ENCODE measurements at places on chromosomes 11 and 22.
A peak's percentile ranks its signal among the peaks of the same experiment; 100 is the strongest.

DNA sequence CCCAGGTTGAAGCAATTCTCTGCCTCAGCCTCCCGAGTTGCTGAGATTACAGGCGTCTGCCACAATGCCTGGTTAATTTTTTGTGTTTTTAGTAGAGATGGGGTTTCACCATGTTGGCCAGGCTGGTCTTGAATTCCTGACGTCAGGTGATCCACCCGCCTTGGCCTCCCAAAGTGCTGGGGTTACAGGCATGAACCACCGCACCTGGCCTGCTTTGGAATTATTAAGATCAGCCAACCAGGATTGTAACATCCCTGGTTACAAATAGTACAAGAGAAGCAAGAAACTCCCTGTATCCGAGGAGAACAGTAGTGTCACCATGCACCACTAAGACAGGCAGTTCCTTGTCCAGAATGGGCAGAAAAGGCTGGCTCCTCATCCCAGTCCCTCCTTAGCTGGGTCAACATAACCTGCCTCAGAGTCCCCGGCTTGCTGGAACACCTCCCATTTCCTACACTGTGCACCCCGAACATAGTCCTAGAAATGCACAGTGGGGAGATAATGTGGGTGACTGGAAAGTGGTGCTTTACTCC is 77.2 kb upstream of the INCENP start:
- no peak for DNase-seq

DNA sequence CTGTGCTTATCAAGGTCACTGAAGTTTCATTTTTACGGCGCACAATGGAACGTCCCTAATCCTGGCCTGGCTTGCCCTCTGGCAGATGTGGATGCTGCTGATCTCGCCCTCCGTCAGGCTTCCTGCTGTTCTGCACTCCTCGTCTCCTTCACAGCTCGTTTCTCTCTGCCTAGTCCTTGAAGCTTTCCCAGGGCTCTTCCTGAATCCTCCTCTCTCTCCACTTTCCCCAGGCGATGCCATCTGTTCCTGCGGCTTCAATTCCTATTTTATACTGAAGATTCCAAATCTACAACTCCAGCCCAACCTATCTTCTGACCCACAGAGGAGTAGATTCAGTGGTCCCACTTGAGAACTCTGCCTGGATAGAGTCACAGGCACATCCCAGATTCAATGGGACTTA is 14.2 kb downstream of the SLC22A8 start:
- DNase-seq = no peak

- DNase-seq = peak; percentile 23
Measured at GRCh38 chr11:94876645-94877442, 96.5 kb downstream of the CWC15 start.

DNA sequence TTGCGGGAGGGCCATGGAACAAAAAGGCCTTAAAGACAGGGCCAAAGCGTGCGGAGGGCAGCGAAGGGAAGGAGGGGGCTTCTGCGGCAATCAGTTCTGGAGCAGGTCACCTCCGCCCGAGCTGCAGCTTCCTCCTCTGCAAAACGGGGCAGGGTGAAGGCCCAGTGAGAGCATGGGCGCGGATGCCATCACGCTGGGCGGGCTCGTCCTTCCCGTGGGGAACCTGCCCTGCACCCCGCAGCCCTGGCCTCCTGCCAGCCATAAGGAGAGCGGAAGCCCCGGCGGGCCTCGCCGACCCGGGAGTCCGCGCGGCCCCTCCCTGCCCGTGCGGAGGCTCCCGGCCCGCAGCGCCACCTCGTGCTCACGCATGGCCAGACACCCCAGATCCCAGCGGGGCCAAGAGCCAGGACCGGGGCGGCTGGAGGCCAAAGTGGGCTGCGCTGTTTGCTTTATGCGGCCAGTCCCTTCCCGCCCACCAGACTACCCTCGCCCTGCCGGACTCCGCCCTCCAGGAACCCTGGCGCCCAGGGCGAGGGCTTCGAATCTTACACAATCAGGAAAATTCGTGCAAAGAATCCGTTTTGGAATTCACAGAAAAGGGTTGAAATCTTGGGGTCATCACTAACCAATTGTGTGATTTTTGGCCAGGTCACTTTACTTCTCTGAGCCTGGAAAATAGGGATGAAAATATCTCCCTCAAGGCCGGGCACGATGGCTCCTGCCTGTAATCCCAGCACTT is 16.1 kb downstream of the TSKU start:
- peak; percentile 38 for DNase-seq

- DNase-seq = peak; percentile 71
Measured at GRCh38 chr11:124920870-124921609, 2.0 kb downstream of the HEPN1 start.

- DNase-seq = no peak
Measured at GRCh38 chr22:49418341-49418894, 409.3 kb downstream of the BRD1 start.

GRCh38 chr11:110434952-110435779 is 5.4 kb downstream of the FDX1 start:
- DNase-seq = no peak

DNA sequence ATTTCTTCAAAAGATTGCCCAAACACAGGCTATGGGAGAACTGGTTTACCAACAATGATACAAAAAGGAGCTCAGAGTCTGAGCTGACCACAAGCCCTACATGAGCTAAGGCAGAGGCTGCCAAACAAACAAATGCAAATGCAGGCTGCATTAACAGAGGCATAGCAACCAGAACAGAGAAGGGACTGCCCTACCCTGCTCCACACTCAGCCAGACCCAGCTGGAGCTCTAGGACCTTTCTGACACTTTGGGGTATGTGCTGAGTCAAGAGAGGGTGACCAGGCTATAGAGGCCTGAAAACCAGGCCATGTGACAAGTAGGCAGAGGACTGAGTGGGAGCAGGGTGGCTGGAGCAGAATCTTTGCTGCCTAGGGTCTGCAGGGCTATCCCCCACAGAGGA is 17.8 kb upstream of the P2RY2 start:
- DNase-seq = no peak

- DNase-seq = no peak
Measured at GRCh38 chr11:126310200-126310991, 6.5 kb downstream of the DCPS start.

GRCh38 chr11:120169981-120170698 is 32.2 kb upstream of the TRIM29 start:
- DNase-seq = no peak

- DNase-seq = no peak
Measured at GRCh38 chr11:90795746-90796145, 572.9 kb upstream of the CHORDC1 start.

DNA sequence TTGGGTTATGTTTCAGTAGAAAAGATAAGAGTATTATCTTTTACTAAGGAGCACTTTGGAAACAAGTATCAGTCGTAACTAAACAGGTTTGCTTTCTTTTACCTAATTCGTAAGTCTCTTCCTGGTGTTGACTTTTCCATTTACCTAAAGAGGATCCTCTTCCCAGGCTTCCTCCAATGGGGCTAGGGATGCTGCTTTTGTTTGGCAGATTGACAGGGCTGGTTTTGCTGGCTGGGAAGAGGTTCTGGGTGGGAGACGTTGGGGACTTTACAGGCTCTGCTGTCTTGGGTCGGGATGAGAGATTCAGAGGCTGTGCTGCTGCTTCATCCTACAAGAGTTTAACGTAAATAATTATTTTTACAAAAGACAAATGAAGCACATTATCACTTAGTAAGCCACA is 306.7 kb downstream of the SOX6 start:
- DNase-seq = no peak

DNA sequence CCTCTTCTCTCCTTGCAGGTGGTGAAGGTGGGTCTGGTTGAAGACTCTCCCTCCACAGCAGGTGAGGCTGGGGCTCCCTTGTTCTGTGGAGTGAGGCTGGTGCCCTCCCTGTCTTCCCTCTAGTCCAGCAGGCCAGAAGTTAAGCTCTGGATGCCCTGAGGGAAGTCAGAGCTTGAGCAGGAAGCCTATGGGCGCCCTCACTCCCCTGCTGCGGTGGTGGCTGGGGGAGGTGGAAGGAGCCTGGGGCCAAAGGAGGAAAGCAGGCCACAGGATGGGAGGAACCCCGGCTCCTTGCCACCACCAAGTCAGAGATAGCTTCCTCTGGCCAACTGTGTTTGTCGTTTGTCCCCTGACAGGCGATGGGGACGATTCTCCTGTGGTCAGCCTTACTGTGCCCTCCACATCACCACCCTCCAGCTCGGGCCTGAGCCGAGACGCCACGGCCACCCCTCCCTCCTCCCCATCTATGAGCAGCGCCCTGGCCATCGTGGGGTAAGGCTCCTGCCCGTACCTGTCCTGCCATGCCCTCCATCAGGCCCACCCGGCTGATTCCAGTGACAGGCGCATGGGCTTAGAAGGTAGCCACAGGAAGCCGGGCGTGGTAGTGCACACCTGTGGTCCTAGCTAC is 29.5 kb upstream of the RAB1B start:
- no peak for DNase-seq

All from stimulated activated CD8-positive, alpha-beta memory T cell treated with anti-CD3 and anti-CD28 coated beads, Interleukin-15, amount 100 ng/mL, for 4 hours (primary cell).